CD4-positive, alpha-beta T cell treated with Interferon gamma for 1 hour (primary cell): ENCODE measurements at places on chromosomes 5 and 9.

- DNase-seq = no peak
Observed at GRCh38 chr9:77451507-77451906, 196.6 kb downstream of the GNA14 start.

DNA sequence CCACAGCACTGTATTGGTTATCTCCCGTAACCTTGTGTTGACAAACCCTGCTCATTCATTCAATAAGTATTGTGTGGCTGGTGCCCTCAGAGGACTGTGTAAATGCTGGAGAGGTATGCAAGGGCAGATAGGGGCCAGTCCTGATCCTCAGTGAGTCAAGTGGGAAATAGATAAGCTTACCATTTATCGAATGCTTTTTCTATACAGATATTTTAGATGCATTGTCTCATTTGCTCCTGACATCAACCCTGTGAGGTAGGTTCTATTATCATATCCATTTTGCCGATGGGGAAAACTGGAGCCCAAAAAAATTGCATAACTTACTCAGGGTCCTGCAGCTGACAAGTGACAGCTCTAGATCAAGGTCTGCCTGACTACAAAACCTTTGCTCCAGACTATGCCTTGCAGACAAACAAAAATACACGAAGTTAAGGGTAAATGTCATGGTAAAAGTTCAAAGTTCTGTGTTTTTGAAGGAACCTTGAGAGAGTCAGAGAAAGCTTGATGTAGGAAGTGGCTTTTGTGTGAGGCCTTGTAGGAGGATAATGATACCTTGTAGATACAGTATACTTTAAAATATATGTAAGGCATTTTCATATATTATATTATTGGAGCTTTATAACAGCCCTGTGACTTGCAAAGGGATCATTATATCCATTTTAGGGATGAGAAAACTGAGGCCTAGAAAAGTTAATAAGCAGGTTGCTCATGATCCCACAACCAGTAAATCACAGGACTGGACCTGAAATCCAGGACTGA is 22.7 kb downstream of the CYFIP2 start:
- no peak for DNase-seq

DNA sequence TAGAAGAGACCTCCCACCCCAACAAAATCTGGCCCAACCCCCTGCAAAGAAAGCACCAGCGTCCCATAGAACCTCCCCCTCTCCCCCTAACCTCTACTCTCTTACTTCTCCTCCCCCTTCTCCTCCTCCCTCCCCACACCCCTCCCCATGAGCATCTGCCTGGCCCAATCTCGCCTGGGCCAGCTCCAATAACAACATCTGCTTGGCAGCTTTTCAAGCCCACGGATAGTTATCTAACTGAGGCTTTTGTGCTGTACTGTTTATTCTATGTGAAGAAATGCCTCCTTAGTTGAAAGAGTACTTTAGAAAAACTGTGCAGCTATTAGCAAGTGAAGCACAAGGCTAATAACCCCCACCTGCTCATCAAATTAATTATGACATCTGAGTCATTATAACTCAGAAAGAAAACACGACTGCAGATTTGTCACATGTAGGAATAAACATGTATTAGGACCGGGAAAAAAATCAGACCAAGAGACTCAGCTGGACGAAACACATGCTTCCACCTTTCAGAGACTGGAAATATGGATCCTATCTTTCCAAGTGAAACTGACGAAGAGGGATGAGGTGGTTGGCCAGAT is 42.8 kb downstream of the NFIB start:
- DNase-seq = no peak

DNA sequence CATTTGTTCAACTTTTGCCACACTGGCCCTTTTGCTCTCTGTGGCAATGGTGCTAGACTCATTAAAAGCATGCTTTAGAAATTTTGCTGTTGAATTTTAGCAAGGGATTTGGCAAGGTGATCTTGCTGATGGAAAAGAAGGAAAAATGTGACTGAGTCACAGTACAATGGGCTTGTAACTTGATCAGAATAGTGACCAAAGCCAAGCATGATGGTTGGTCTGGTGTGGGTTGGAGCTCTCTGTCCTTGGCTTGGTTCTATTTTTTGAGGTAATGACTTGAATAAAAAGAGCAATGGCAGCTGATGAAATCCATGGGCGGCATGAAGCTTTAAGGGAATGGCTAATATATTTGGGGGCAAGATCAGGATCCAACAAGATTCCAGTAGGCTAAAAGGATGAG is 114.4 kb upstream of the ZNF366 start:
- no peak for DNase-seq
